Occipital lobe (tissue), 3 donors: ENCODE measurements at places on chromosomes 1 and 21. TPM values are rescaled to one million over a fixed set of nuclear protein-coding genes. Genes with fewer than 3 reads are reported as not detected.

Gene SERPINC1
- total RNA-seq: 0.94 TPM

Gene CFHR4
- total RNA-seq: 0.31 TPM

Gene ZMYND12
- total RNA-seq: not detected

Gene NUF2
- 5.1 TPM for total RNA-seq

DNA sequence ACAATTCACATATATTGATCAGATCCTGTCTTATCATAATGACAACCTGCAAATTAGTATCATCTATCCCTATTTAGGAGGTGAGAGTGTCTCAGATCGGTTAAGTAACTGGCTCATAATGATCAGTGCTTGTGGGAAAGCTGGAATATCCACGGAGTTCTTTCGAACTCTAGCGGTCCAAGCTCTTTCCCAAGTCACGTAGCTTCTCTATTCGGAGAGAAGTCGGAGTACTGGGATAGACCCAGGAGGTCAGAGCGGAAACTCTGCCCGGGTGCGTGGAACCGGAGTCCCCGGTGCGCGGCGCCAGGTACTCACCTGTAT, 339 bp downstream of the PTGS2 start:
- no peak for DNase-seq

DNA sequence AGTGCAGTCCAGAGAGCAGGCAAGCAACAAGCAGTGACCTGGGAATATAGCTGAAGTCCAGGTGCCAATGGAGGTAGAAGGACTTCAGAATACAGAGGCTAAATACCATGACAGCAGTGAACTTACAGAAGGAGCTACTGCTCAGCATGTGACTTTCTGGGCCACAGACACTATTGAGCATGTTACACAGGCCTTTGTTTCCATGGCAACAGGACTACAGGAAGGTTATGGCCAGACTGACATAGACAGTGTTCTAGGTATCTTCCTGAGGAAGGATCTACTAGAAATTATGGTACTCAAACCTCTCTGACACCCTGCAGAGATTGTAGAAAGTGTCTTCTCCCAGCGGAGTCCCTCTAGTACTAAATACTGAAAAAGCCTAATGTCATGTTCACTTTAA, 11.0 kb downstream of the OR2M5 start:
- DNase-seq: no peak

- DNase-seq: peak; percentile 68
Observed at GRCh38 chr1:40692429-40692895, 958 bp downstream of the NFYC start.
